ENCODE measurements at places on chromosomes 6 and 20.

GRCh38 chr6:83609248-83609647, 96.9 kb downstream of the PRSS35 start:
- no peak for DNase-seq

DNA sequence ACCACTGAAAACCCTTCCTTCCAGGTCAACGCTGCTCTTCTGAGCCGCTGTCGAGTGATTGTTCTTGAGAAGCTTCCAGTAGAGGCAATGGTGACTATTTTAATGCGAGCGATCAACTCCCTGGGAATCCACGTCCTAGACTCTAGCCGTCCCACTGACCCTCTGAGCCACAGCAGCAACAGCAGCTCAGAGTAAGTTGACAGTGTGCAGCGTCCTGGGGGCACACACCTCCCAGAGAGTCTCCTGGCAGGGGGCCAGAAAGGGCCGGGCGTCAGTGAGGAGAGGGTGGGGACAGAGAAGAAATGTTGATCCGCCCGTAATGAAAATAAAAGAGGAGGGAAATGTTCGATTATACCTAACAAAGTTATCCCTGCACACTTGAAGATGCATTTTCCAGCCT, 5.0 kb downstream of the WRNIP1 start:
- DNase-seq: no peak

- DNase-seq: peak; percentile 37
These were observed 445.7 kb upstream of the CDH4 start for GRCh38 chr20:60806354-60806753.

- DNase-seq: no peak
These were observed 34.1 kb downstream of the MEI4 start for GRCh38 chr6:77686931-77687330.

DNA sequence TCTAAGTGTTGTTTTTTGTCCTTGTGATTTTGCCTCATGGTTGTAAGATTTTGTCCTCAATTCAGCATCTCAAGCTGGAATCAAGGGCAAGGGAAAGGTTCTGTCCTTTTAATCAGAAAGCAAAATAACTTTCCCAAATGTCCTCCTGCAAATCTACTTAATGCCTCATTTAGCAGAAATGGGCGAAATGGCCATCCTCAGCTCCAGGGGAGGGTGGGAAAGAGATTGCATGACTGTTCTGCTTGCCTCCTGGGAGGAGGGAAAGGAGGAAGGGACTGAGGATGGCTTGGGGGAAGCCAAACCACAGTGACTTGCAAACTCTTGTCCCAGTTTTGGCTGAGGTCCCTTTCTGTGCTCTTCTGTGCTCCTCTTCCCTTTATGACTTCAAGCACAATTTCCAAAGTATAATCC, 43.4 kb downstream of the TNFAIP3 start:
- no peak for DNase-seq

GRCh38 chr20:38473367-38473795, 738 bp downstream of the RALGAPB start:
- no peak for DNase-seq

DNA sequence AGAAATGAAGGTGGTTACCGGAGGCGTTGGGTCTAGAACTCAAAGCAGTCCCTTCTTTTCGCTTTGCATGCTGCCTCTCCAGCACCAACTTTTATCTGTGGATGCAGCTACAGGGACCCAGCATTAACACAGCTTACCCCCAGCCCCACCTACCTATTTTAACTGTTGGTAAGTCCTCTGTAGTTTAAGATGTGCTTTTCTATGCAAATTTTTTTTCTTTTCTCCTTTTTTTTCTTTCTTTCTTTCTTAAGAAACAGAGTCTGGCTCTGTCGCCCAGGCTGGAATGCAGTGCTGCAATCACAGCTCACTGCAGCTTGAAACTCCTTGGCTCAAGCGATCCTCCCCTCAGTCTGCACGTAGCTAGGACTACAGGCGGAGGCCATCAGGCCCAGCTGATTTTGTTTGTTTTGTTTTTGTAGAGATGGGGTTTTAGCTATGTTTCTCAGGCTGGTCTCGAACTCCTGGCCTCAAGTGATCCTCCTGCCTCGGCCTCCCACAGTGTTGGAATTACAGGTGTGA, 6.5 kb upstream of the USP45 start:
- DNase-seq: no peak
